ENCODE measurements at places on chromosomes 3 and 15.

- no peak for DNase-seq
These were observed 357.9 kb downstream of the RORA start for GRCh38 chr15:60871152-60871551.

GRCh38 chr15:31887246-31887645 is 143.1 kb upstream of the CHRNA7 start:
- DNase-seq, result no peak

DNA sequence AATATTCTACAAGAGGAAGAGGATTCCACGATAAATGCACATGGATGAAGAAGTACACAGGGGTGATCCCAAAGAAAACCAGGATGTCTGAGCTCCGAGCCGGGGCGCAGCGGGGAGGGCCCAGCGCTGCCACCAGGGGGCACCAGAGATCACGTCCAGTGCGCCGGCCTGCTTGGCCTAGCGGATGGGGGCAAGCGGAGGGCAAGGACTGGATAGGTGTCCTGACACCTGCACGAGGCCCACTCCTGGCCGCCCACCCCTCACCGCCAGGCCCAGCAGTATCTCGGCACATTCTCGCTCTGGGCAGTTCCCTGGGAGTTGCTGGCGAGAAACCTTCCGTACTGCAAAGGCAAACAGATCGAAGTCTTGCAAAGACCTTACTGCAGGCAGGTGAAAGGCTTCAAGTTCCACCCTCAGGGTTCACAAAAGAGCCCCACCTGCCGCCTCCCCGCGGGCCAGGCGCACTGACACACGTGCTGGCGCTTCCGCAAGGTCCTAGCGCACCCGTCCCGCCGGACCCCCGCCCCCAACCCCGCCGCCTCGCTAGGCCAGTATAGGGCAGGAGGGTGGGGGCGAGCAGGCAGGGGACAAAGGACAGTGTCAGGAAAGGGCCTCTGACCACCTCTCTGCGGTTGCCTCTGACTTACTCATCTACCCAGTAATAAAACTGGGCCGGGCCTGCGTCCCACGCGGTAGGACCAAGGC is 3.3 kb downstream of the ANKRD63 start:
- DNase-seq, result peak; percentile 86

- no peak for DNase-seq
These were observed 725.9 kb downstream of the TUSC7 start for GRCh38 chr3:117435506-117435905.

DNA sequence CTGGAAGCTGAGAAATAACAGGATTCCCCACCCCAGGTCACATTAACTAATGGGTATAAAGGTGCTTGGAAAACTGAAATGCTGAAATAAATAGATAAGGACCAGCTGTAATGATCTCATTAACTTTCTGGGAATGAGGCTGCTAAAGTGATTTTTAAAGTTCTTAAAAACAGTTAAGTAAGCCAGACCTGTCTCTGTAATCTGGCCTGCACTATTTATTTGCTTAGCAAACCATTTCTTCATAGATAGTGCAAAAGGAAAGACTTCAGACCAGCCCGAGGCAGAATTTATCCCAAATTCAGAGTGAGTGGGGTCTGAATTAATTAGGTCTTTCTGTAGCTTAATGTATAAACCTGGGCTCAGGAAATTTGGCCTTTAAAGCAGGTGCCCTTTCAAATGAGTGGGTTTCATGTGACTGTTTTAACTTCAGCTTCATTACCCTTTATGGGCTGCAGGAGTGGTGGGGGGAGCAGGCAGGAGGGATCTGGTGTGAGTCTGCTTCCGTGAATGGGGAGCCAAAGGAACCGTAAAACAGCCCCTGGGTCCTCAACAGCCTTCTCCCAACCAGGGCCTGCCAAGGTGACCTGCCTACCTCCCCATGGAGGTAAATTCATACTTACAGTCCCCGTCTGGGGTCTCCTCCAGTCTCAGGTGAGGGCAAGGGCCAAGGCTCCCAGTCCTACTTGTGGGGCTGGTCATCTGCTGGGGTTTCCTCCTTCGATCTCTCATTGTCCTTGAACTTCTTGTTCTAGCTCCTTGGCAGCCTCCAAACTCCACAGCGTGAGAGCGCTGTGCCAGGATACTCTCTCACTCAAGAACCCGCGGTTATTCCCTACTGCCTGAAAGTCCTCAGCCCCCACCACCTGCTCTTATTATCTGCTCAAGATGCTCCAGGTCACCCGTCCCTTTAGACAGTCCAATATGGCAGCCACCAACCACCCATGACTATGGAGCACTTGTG is 31.2 kb downstream of the MAGEF1 start:
- no peak for DNase-seq

GRCh38 chr3:178787960-178788359 is 251.7 kb downstream of the KCNMB2 start:
- no peak for DNase-seq

GRCh38 chr3:62101488-62101887 is 271.9 kb downstream of the FEZF2 start:
- no peak for DNase-seq

DNA sequence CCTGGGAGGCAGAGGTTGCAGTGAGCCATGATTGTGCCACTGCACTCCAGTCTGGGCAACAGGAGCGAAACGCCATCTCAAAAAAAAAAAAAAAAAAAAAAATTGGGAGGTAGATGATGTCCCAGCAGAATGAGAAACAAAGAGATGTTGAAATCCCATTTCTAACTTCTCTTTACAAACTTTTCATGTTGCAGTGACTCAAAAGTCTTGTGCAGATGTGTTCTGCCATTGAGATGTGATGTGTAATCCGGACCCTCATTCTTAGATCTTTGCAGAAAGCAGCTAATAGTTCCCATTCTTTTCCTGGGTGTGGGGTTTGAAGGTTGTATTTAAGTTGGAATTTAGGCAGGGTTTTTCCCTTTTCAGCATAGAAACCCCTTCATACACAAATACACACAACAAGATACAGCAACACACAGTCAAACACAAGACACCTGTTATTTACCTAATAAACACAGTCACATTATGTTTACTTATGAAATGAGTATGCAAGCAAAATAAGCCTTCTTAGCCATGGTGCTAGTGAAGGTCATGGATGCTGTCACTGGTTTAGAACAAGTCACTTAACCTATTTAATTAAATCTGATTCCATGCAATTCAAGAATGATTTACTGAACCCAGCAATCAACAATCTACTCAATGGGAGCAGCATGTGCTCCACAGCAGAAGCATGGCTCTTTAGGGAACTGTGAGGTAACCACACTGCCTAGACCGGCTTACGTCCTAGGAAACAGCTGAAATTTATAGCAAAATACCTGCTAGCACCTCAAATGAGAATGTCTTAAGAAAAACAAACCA is 14.9 kb downstream of the SIAH2 start:
- no peak for DNase-seq

DNA sequence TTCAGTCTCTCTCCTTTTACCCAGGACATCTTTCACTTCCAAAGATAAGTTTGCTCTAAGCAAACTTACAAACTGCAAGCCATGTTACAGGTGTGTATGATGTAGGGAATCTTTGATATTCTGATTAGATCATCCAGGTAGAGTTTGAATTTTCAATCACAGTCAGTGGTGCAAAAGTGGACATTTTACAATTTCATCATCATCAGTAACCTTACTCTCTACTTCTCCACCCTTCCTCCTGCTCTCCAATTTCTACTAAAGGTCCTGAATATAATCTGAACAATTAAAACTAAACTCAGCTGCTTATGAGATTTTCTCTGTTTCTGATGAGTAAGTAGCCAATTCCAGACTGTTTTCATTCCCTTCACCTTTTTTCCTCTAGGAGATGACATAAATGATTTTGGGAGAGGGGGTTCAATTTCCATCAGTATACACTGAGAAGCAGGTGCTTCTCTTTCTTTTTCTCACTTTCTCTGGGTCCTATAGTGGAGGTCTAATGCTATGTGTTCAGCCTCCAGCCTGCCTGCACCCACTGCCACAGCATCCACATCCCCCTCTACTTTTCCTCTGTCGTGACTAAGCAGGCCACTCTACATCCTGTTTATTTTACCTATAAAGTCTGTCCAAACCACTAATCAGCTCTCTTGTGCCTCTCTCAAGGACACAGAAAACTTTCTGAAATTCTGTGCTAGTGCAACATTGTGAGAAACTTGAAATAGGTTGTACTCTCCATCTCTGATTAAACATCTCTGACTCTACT is 27.6 kb downstream of the SUCNR1 start:
- DNase-seq, result no peak

- no peak for DNase-seq
These were observed 73.8 kb downstream of the BDH1 start for GRCh38 chr3:197482001-197482400.

- DNase-seq, result no peak
These were observed 17.3 kb downstream of the CD200 start for GRCh38 chr3:112350018-112350810.

DNA sequence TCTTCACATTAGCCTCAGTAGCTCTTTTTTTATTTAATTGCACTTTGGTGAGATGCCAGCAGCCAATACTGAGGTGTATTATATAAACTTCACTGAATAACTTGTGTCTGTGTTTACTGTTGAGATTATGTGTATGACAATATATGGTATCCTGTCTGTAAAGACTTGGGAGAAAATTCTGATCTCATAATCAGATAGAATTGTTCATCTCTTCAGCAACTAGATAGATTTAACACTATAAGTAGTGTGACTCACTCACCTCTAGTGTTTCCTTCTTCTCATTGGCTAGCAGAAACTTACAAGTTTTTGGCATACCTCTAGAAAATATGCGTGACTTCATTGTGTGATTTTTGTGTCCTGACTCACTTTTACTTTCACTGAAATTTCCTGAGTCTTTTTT is 67.6 kb upstream of the TGFBR2 start:
- DNase-seq, result no peak

- no peak for DNase-seq
These were observed 36.2 kb downstream of the GXYLT2 start for GRCh38 chr3:72924055-72924454.

GRCh38 chr3:43758592-43759225 is 68.0 kb downstream of the ABHD5 start:
- DNase-seq, result no peak

DNA sequence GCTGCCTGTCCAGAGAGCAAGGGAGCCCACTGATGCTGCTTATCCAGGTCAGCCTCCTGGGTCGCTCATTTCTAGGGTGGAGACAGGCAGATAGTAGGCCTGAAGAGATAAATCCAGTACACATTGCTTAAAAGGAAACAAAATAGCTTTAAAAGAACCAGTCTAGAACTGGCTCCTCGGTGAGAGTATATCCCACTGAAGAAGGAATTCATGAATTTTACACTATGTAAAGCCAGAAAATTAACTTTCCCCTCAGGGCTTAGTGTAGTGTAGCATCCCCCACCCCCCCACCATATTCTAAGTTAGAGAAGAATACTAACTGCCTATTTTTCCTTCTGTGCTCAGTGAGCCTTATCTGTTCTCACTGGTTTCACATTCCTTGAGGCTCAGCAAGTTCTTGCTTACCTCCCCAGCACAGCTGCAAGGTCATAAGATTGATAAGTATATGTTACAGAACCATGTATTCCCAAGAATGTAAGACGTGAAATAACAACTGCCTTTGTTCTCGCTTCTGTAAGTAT is 30.5 kb upstream of the NOX5 start:
- DNase-seq, result no peak
